ENCODE measurements at places on chromosomes 16 and 17. TPM values are rescaled to one million over a fixed set of nuclear protein-coding genes. Genes with fewer than 3 reads are reported as not detected.

DNA sequence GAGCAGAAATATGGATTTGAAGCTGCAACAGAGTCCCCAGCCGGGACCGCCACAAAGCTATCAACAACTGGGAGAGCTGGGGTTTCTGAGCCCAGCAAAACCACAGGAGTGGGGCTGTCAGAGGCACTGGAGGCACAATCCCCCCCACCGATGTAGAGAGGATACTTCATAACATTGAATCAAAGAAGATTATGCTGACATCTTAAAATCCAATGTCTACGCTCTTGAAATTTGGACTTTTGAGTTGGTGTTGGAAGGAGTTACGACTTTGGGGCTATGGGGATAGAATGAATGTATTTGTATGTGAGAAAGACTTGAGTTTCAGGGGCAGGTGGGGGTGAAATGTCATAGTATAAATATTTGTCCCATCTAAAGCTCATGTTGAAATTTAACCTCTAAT, 1121.6 kb upstream of the CDH8 start:
- DNase-seq = no peak

- peak; percentile 96 for DNase-seq
These were observed at the start of gene LIG3 for GRCh38 chr17:34980353-34980680. Gene LIG3 (plus strand): TSS chr17:34980512. CDS start chr17:34983006, 2,494 bp downstream.

GRCh38 chr17:66807182-66807581, 27.7 kb upstream of the CACNG5 start:
- DNase-seq = no peak

- peak; percentile 65 for DNase-seq
These were observed 1.1 kb downstream of the SPECC1 start for GRCh38 chr17:20010099-20010863.

RHOT2 gene
- 68.7 TPM for polyA plus RNA-seq

- no peak for DNase-seq
These were observed 598 bp upstream of the PGAP3 start for GRCh38 chr17:39688475-39688835.

DNA sequence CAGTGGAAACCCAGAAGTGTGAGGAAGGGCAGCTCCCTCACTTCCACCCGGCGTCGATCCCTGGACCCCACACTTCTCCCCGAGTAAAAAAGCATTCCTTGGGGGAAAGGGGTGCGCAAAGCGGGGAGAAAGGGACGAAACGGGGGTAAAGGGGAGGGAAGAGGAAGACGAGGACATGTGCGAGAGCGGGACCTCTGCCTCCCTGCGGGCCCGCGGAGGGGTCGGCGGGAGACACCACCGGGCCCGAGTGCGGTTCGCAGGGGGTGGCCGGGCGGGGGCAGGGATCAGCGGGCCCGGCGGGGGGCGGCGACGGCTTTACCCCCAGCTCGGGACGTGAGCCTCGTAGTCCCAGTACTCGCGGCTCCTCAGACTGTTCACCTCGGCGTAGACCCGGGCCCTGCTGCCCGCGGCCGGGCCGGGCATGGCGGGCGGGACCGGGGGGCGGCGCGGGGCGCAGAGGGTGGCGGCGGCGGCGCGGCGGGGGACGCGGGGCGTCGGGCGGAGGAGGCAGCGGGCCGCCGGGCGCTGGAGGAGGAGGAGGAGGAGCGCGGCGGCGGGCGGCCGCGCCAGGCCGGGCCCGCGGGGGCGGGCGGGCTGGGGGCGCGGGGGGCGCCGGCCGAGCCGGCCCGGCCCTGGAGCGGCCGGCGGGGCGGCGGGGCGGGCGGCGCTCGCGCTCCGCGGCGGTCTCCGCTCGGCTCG, 443 bp downstream of the CSNK2A2 start:
- no peak for DNase-seq

DNA sequence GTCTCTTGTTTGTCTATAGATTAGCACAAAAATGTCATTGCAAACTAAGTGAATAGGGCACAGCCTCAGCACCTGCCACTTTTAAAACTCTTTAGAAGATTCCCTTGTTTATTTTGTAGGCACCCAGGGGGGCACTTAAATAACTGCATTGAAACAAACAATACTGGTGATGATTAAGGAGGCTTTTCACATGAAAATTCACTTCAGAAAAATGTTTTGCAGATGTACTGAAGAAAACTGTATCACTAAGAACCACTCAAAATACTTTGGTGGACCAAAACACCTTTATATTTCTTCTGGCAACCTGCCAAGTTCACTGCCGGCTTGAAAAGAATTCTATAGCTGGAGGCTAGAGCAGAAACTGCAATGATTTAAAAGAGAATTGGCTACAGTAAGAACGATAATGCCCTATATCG, 281.5 kb downstream of the TOX3 start:
- DNase-seq = no peak

PDPK1 gene
- polyA plus RNA-seq = 33.0 TPM

- no peak for DNase-seq
These were observed 28.1 kb downstream of the VWA3A start for GRCh38 chr16:22120440-22120839.

DNA sequence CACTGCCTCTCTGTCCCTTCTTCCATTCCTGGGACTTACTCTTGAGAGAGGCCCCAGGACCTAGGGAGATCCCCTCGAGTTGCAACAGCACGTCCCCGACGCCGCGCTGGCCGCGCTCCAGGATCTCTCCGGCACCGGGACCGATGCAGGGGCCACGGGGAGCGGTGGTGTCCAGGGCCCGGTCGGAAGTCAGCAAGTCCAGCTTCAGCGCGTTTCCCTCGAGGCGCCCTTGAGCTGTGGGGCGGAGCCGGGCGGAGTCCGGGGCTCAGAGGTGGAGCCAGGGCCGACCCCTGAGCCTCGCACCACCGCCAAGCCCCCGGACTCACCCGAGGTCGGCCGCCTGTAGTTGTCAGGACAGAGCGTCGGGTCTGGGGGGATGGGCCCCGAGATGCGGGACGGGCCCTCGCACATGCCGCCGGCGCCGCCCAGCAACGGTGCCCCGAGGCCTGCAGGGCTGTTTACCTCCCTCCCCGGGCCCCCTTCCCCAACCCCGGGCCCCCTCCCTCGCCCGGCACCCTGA, 458 bp downstream of the ENKD1 start:
- no peak for DNase-seq

GRCh38 chr16:1407753-1408152, 6.8 kb downstream of the UNKL start:
- no peak for DNase-seq

GRCh38 chr17:67413388-67413787, 36.3 kb downstream of the PITPNC1 start:
- DNase-seq = no peak

- DNase-seq = no peak
These were observed 36.4 kb downstream of the MAP2K6 start for GRCh38 chr17:69450918-69451317.

- peak; percentile 70 for DNase-seq
These were observed 13.6 kb downstream of the CEP20 start for GRCh38 chr16:15874745-15875314.

JUP gene
- 46.2 TPM for polyA plus RNA-seq

DNA sequence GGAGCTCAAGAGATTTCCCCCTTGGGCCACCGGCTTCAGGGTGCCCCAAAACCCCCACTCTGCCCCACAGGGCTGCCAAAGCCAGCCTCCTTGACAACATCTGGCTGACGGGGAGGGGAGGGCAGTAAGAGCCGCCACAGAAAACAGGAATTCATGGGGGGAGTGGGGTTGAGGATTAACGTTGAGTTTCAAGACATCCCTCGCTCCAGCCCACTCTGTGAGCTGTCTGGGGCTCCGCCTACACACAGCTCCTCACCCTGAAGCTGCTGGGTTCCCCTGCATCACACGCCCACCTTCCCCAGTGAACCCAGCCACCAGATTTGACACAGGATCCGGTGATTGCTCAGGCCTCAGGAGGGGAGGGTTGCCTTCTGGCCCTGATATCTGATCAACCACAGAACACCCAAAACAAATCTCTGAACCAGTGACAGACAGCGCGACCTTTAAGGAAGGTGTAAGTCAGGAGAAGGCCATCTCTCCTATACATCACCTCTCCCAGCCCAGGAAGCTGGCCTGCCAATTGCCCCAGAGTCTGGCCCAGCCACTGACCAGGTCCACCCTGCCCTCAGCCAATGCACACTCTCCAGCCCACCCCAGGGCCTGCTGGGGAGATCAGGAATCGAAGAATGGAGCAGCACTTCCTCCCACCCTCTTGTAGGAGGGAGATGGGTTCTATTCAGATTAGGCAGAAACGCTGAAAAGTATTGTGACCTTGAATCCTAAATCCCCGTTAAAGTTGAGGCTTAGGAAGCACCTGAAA, 132.1 kb downstream of the CLEC16A start:
- no peak for DNase-seq

DNA sequence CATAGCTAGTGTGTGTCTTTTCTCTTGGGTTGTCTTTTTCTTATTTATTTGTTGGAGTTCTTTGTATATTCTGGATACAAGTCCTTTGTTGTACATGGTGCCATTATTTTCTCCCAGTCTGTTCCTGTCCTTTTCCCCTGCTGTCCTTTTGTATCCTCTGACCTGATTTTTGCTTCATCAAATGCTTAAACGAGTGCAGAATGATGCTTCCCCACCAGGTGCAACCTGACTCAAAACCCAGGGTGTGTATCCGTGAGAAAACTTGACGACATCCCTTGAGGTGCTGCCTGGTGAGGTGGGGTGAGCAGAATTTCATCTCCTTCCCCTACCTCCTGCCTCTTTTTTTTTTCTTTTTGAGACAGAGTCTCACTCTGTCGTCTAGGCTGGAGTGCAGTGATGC, 88.6 kb downstream of the NTN1 start:
- no peak for DNase-seq

WDR90 gene
- polyA plus RNA-seq = 16.9 TPM

- DNase-seq = no peak
These were observed 4.2 kb downstream of the RPL13 start for GRCh38 chr16:89564476-89565255.

DNA sequence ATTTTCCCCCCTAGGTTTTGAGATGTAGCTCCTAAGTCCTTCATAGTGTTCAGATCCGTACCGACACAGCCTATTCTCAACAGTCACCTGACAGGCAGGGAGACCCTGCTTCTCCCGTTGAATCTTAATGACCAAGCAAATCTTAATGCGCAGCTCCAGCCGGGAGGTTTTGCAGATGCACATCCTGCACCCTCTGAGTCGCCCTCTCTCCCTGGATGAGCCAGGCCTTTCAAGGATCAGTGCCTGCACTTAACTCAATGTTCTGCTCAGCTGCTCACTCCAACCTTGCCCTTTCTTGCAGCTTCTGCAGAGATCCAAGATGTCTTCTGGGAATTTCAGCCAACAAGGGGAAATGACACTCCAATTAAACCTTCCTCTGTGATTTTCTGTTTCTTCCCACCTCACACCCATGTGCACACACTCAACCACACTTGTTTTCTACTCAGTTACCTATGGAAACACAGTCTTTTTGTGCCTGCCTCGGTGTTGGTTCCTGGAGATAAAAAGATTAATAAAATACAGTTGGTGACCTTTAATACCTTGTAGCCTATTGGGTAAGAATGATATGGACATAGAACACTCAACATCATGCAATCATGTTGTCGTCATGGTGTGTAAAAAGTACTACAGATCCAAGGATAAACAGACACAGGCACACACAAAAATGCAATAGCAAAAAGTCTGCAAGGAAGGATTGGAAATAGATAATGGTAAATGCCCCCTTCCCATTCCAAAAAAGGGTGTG, 76.9 kb upstream of the DYNLRB2 start:
- DNase-seq = no peak

GRCh38 chr17:36936455-36937000, 747 bp upstream of the LHX1 start:
- DNase-seq = no peak

GRCh38 chr16:50482271-50482670, 65.9 kb upstream of the NKD1 start:
- no peak for DNase-seq

GRCh38 chr16:81284995-81285600, 29.7 kb upstream of the GAN start:
- no peak for DNase-seq

KRT27 gene
- polyA plus RNA-seq = not detected

Data from hindlimb muscle (tissue), 1 donor.